ENCODE measurements at places on chromosomes 4 and X. TPM values are rescaled to one million over a fixed set of nuclear protein-coding genes. Genes with fewer than 3 reads are reported as not detected.

HOPX gene
- 10.2 TPM for total RNA-seq

SRPX gene
- 82.8 TPM for total RNA-seq

DNA sequence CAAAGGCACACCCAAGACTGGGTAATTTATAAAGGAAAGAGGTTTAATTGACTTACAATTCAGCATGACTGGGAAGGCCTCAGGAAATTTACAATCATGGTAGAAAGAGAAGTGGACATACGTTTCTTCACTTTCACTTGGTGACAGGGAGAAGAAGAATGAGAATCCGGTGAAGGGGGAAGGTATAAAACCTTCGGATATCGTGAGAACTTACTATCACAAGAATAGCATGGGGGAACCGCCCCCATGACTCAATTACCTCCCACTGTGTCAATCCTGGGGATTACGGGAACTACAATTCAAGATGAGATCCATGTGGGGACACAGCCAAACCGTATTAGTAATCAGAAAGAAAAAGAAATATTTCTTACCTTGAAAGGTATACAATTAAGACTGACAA, 782.9 kb upstream of the HS3ST1 start:
- ATAC-seq, result no peak

- ATAC-seq, result no peak
Measured at GRCh38 chr4:186734251-186734650, 10.6 kb upstream of the FAT1 start.

DNA sequence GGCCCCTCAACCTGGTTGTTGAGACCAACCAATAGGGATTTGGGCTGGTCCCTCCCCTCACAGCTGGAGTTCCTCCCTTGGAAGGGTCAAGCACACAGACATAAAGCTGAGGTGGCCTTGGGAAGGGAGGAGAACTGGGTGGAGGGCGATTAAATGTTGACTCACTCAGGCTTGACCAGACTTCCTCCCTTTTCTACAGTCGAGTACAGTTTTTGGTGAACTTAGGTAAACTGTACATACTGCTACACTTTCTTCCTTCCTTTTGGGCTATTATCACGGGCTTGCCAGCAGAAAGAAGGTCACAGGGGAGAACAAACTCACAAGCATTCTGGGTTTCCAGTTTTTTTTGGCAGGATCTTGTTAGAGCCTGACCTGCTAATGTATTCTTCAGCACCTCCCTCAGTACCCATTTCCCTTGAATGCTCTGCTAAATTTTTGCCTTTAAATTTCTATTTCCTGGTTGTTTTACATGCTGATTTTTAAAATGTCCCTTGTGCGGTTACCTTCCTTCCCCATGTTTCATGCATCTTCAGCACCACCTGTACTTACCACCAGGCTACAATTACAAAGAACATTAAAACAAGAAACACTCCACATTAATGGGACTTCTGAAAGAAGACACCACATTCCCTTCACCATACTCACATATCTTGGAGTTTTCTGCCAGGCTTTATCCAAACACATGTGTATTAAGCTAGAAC, 135.2 kb upstream of the RASGEF1B start:
- peak; percentile 57 for ATAC-seq

All from gastroesophageal sphincter (tissue), 4 donors.